ENCODE measurements at places on chromosomes 1 and 21.

GRCh38 chr1:213908521-213908920 lies 79.3 kb upstream of the PROX1 start:
- DNase-seq, result no peak

DNA sequence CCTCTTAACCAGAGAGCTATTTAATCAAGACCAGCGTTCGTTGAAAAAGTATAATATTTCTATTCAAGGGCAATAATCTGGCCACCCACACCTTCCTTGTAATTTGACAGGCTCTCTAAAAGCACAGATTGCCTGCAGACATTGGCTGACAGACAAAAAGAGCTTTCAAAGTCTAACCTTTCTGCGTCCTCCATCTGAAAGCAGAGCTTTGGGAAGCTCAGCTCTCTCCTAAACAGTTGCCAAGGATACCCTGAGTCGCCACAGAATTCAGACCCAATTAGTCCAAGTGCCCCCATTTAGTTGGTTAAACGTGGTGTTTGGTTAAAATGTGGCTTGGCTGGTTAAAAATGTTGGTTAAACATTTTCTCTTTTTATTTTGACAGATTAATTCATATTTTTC lies 33.7 kb upstream of the PLA2G2C start:
- no peak for DNase-seq

- DNase-seq, result no peak
Measured at GRCh38 chr21:41973861-41974751, 20.3 kb upstream of the C2CD2 start.

DNA sequence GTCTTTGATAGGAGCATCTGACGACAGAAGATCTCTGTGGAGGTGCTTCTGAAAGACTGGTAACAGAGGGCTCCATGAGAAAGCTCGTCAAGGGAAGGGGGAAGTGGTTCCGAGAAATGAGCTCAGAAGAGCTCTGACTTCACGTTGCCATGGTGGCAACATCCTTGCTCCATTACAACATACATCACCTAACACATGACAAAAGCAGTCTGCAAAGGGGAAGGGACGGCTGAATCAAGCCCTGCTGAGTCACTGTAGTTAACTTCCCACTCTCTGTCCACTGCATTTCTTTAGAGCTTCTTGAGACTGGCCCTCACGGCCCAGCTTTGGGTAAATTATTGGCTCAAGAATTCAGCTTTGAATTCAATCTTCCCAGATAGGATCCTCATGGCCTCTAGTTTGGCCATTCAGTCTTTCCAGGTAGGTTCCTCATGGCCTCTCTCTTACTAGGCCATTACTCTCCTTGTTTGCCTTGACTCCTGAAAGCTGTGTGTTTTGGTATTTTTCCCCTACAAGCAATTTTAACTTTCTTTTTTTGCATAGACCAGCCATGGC lies 88.0 kb upstream of the ZNF648 start:
- DNase-seq, result no peak

DNA sequence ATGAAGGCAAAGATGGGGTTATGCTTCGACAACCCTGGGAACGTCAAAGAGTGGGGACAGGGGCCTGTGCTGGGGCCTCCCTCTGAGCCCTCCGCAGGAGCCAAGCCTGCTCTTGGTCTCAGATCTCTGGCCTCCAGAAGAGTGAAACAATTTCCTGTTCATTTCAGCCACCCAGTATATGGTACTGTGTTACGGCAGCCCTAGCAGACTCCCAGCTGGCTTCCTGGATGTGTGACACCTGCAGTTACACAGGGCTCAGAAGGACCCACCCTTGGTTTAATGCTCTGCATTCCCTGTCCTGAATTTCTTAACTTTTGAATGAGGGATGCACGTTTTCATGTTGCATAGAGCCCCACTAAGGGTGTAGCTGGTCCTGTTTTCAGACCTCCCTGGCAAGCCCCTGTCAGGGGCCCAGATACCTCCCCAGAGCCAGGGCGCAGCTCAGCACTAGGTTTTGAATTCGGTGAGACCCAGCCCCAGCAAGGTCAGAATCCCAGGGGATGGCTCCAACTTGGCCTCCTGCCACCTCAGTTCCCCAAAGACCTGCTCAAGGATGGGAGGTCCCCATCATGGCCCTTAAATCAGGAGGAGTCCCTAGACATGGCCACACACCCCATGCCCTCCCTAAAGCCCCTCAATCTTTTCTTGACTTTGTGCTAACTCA lies 79.0 kb upstream of the IFFO2 start:
- no peak for DNase-seq

DNA sequence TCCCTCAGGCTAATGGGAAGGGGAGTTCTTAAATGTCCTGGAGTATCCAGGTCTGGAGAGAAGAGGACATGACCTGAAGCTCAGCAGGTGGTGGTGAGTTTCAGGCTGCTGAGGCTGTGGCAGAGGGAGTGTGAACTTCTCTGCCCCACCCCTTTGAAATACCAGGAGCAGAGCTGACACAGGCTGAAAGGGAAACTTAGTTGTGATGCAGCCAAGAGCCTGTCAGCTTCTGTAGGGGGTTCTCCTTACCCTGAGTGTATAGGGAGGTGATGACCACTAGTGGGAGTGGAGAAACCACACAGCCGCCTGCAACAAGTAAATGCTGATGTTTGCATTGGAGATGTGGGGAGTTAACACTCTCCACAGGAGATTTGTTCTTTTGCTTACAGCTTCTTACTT lies 152.3 kb downstream of the FCRL5 start:
- DNase-seq, result no peak

DNA sequence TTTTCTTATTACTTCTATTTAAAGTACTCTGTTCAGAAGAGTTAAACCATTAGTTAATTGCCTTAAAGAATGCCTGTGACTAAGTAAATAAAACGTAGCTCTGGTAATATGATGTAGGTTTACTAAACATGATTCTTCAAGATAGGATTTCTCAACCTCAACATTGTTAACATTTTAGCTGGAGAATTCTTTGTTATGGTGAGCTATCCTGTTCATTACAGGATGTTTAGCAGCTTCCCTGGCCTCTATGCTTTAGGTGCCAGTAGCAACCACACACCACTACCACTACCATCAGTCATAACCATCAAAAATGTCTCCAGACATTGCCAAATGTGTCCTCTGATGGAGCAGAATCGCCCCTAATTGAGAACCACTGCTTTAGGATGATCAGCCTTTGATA lies 10.7 kb downstream of the RPF1 start:
- DNase-seq, result no peak

- DNase-seq, result peak; percentile 26
Measured at GRCh38 chr1:52669696-52670095, 28.5 kb downstream of the COA7 start.

GRCh38 chr1:40532844-40533424 lies 1.5 kb downstream of the ZNF684 start:
- DNase-seq, result peak; percentile 3

GRCh38 chr21:26047279-26047967 lies 123.1 kb downstream of the APP start:
- no peak for DNase-seq

All from amniotic stem cell (primary cell).